ENCODE measurements at places on chromosomes 13 and 19.

DNA sequence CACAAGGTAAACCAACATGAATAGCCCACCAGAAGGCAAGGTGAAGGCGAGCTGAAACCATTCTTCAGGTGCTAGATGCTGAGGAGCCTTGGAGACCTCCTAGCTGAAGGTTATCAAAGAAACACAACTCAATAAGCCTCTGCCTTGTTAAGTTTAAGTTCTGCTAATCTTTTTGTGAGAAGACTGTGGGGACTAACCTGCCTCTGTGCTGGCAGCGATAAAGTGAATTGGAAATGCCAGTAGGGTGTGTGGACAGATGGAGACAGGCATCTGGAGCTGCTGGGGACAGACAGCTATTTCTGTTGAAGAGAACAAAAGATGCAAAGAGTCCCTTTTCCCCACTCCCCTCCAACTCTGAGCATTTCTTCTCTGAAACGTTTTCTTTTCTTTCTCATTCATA lies 33.5 kb upstream of the FLT1 start:
- no peak for DNase-seq

DNA sequence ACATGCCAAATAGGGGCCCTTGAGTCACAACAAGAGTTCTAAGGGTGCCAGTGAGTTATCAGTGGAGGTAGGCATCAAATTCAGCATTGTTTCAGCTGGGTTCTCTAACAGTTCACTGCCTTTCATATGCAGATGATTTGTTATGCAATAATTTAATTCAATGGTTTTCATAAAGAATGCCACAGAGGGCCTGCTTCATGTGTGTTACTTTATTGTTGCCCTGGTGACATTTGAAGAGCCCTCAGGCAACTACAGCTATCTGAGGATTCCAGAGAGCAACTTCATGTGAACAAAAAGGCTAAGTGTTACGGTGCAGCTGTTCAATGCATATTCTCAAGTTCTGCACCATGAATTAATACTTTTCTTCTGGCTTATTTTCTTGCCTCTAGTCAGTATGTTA lies 43.1 kb upstream of the STARD13 start:
- DNase-seq = no peak

- DNase-seq = no peak
These were observed 63.1 kb downstream of the SPATA13 start for GRCh38 chr13:24223341-24224231.

GRCh38 chr19:6002591-6002990 lies 24.7 kb upstream of the RANBP3 start:
- DNase-seq = no peak

GRCh38 chr13:75876142-75877050 lies 240.3 kb downstream of the LMO7 start:
- DNase-seq = peak; percentile 17

GRCh38 chr19:29944390-29945012 lies 2.5 kb downstream of the URI1 start:
- no peak for DNase-seq

DNA sequence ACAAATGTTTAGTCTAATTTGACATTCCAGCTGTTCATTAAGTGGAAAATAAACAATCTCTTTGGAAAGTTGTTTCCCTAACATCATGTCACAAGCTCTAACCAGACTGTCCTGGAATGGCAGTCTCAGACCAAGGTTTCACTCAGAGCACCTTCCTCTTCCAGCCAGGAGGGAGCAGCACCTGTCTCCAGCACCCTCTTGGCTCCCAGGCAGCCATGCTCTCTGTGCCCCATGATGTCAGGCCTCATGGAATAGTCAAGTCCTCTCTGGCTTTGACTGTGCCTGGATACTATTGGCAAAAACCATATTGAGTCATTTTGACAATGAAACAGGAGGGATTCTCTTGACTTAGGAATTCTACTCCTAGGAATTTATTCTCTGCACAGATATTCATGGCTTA lies 171.4 kb downstream of the OXGR1 start:
- DNase-seq = no peak
